Keratinocyte (primary cell): ENCODE measurements at places on chromosomes 1 and 21. TPM values are rescaled to one million over a fixed set of nuclear protein-coding genes. Genes with fewer than 3 reads are reported as not detected.

Gene SPATA1
- 0.21 to 0.45 TPM (median 0.25 TPM) in 3 replicates for polyA plus RNA-seq

Gene CDK18
- polyA plus RNA-seq: 10.9 to 13.1 TPM (median 12.1 TPM) in 3 replicates

Gene OR2W3
- 0.08 to 0.21 TPM (median 0.18 TPM) in 3 replicates for polyA plus RNA-seq

DNA sequence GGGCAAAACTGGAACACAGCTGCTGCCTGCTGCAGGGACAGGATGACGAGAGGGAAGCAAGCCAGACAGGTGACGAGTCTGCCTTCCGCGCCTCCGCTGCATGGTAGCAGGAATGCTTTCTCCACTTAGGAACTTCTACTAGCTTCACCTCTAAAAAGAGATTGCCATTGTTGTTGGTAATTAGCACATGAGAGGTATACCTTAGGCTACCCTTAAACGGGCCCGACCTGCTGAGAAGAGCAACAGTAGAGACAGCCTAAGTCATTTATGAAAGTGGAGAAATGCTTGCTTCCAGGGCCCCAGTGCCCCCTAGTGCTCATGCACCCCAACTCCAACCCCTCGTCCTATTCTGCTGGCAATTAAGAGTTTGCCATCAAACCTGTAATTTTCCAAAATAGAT is 96.9 kb upstream of the AKT3 start:
- peaks cover 5% of the 10 kb centered on the region for H3K4me1 ChIP-seq
- no peaks in the 10 kb centered on the region for H3K36me3 ChIP-seq
- no peak overlapping the region for H3K27ac ChIP-seq
- no peak for DNase-seq
- H3K4me3 ChIP-seq: no peak overlapping the region
- H3K27me3 ChIP-seq: no peaks in the 10 kb centered on the region

- no peaks in the 10 kb centered on the region for H3K4me1 ChIP-seq
- H3K4me3 ChIP-seq: no peak overlapping the region
- no peaks in the 10 kb centered on the region for H3K36me3 ChIP-seq
- DNase-seq: no peak
- H3K27ac ChIP-seq: no peak overlapping the region
Measured at GRCh38 chr1:46483589-46483988, 6.0 kb upstream of the DMBX1 start.

GRCh38 chr1:118961156-118961555 is 27.0 kb downstream of the TBX15 start:
- no peaks in the 10 kb centered on the region for H3K36me3 ChIP-seq
- no peak for DNase-seq
- H3K27me3 ChIP-seq: peaks cover 3% of the 10 kb centered on the region
- H3K27ac ChIP-seq: no peak overlapping the region

DNA sequence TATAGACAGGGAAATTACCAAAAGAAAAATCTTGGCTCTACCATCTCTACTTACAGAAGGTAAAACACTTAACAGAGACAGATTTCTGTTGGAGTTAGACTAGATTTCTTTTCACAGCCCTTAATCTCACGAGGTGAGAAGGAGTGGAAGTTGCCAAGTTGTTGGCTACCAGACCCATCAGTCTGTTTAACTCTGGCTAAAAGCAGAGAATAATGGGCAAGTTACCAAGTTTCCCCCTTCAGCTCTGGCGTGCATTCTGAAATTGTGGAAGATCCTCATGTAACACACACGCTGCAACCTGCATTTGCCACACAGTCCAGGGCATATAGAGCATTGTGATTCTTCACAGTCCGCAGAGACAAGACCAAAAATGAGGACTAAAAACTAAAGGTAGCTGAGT is 49.3 kb downstream of the STX6 start:
- H3K27ac ChIP-seq: no peak overlapping the region
- H3K4me3 ChIP-seq: no peak overlapping the region
- no peaks in the 10 kb centered on the region for H3K27me3 ChIP-seq
- peaks cover 28% of the 10 kb centered on the region for H3K36me3 ChIP-seq
